ENCODE measurements at places on chromosomes 6 and 20.

GRCh38 chr20:40262219-40262618 is 426.8 kb downstream of the MAFB start:
- DNase-seq, result no peak

DNA sequence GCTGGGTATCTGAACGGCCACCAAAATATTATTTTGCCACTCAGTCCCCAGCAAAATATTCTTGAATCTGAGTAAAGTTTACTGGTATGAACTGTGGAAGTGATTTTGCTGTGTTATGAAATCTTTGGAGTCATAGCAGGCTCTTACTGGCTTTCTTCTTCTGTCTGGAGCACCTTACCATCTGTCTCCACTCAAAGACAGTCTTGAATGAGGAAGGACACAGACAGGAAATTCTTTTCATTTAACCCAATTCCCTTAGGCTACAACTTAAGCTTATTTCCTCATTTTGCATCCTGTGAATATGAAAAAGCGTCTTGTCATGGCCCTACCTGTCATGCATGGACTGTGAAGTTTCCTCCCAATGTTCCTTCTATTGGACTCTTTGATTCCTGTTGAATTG is 24.7 kb downstream of the FNDC1 start:
- DNase-seq, result no peak

DNA sequence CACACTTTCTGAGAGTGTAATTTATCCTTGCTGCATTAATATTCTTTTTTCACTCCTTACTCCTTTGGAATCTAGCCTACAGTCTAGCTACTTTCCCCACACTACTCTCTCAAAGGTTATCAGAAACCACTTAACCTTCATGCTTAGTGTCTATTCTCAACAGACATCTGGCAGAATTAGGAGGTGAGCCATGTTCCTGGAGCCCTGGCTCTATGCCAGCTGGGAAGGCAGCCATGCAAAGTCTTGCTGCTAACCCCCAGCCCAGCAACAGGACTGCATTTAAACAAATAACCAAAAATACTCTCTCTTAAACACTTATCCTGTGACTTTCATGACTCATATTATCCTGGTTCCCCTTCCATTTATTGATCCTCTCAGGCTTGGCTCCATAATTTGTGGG is 260.2 kb downstream of the BCKDHB start:
- DNase-seq, result peak; percentile 93

DNA sequence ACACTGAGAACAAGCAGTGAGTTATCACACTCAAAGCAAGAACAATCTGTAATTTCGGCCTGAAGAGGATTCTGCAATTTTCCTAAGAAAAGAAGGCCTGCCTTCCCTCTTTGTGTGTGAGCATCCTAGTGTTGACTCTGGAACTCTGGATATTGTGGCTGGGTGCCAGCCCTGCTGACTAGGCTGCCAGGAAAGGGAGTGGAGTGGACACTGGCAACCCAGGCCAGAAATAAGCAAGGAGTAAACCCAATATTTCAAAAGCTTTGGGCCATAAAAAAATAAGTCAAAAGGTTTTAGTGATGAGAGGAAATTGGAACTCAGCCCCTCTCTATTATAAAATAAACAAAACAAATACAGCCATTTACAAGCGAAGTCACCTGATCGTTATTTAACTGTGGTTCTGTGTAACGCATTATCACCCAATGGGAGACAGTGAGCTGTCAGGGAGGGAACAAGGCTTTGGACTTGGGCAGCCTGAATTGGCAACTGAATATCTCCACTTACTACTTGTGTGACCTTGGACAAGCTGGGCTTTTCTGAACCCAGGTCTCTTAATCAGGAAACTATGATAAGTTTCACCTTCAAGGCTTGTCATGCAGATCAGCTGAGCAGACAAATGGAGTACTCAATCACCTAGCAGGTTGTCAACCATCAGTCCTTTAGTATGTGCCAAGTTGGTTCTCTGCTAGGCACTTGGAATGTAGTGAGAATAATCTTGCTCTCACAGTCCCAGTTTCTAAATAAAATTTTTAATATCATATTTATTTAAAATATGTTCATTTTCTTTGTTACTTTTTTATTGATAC is 196.2 kb downstream of the PAX1 start:
- DNase-seq, result no peak

DNA sequence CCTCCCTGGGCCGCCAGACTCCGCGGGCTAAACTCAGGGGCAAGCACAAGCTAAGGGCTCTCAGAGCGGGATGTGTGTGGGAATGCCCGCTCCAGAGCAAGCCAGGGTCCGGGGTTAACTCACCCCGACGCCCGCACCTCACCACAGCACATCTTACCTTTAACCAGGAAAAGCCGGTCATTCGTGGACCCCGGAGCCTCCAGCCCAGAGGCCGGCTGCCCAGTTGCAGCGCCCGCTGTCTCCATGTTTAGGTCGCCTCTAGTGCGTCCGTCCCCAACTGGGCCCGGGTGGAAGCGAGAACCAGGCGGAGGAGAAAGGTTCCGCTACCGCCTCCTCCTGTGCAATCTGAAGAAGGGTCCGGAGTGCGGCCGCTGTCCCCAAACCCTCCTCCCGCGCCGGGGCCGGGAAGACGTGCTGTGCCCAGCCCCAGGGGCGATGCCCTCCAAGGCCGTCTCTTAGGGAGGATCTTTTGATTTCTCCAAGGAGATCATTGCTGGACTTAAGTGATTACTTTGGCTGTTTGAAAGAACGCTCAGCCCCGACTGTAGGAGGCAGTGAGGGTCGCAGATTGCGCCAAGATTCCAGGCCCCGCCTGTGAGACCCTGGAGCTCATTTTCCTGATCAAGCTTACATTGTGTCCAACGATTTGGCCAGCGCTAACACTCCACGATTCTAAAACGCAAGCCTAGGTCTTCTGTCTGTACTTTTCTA is at the start of gene TMEM242:
Gene TMEM242, minus strand, starts transcription at position 265 of the 711 bp plus-strand sequence. Its CDS starts 20 bp downstream, at position 245.
- DNase-seq, result no peak

- no peak for DNase-seq
Measured at GRCh38 chr6:136964398-136964797, 42.3 kb downstream of the SLC35D3 start.

- DNase-seq, result no peak
Measured at GRCh38 chr6:21189759-21190158, 403.8 kb upstream of the SOX4 start.

Measured in DMS 273 treated with DMSO at 0.1 percent for 48 hours (cell line).